ENCODE measurements at places on chromosomes 2 and 18.

DNA sequence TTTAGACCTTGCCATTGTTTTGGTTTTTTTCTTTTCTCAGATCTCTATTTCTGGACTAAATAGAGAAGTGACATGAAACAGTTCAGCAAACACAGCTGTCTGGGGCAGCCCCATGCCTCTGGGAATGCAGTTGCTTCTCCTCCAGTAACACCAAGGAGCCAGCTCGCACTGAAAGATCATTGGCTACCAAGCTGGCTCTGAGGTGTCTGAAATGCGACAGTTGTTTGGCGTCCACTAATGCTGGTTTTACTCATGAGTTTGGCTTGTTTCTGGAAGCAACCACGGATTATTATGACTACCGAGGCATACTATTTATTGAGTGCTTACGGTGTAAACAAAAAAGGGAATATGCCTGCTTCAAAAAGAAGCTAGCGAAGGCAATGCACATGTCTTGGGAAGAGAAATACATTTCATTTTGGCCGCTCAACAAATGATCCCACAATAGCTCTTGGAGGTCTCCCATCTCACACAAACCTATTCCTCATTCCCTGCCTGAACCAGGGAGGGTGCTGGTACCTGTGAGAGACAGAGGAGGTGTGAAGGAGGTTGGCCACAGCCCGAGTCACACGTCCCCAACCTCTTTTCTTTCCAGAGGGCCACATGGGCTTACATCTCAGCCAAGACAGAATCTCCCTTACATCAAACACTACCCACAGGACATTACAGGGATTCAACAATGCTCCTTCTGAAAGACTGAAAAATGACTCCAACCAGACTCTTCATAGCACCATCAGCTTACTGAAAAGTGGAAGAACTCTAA lies 37.5 kb upstream of the NEB start:
- DNase-seq: no peak

GRCh38 chr2:241279828-241280227 lies 35.6 kb downstream of the HDLBP start:
- DNase-seq: no peak

DNA sequence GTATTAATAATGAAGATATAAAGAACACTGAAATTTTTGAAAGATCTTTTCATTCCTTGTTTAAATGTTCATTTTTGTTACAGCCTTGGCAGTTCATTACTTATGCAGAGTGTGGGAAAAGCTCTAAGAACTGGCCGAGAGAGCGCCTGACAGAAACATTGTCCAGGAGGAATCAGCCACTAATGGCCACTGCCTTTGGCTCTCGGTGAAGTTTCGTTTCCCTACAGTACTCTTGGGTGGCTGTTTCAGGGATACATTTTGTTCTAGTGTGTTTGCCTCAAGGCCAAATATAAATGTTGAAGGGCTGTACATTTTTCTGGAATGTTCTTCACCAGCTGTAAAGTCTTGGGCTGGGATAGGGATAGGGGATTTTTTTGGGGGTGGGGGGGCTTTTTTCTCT lies 10.7 kb downstream of the SPTBN1 start:
- DNase-seq: no peak

GRCh38 chr2:199136681-199137080 lies 321.1 kb downstream of the SATB2 start:
- DNase-seq: no peak

GRCh38 chr2:239533569-239534316 lies 132.9 kb upstream of the HDAC4 start:
- DNase-seq: no peak

DNA sequence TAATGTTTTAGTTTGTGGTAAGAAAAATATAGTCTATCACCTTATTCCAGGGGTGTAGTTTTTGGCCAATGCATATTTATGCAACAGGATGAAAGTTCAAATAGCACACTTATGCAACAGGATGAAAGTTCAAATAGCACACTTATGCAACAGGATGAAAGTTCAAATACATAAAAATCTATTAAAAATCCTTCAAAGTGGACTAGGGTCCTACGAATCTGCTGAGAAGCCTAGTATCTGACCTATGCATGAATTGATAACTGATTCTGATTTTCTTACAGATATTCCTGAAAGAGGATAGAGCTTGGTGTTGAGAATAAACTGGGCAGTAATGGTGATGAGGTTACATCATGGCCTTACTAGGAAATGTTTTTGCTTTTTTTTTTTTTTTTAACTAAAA lies 2.8 kb downstream of the PECR start:
- no peak for DNase-seq

GRCh38 chr2:232523682-232524597 lies 2.0 kb upstream of the CHRND start:
- peak; percentile 84 for DNase-seq

- DNase-seq: no peak
Measured at GRCh38 chr2:118762290-118762689, 85.2 kb downstream of the EN1 start.

DNA sequence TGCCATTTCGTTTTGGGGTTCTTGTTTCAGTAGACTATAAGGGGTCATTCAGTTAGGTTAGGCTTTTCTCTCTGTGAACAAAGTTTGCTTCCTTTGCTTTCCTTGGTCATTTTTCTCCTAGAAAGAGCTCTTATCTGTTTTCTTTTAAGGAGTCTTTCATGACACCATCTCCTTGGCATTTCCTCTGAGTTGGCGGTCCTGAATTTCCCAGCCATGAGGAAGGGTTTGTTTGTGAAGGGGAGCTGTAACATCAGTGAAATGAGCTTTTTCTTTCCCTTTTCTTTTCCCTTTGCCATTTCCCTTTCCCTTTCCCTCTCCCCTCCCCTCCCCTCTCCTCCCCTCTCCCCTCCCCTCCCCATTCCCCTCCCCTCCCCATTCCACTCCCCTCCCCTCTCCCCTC lies 61.7 kb downstream of the MAP4K4 start:
- no peak for DNase-seq

DNA sequence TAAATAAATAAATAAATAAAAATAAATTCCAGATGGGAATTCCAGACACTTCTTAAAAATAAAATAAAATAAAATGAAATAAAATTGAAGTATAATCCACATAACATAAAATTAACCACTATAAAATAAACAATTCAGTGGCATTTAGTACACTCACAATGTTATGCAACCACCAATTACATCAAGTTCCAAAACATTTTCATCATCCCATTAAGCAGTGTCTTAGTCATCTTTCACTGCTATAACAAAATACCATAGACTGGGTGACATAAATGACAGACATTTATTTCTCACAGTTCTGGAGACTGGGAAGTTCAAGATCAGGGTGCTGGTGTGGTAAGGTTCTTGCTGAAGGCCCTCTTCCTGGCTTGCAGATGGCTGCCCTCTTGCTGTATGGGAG lies 22.6 kb upstream of the PROKR1 start:
- DNase-seq: no peak

DNA sequence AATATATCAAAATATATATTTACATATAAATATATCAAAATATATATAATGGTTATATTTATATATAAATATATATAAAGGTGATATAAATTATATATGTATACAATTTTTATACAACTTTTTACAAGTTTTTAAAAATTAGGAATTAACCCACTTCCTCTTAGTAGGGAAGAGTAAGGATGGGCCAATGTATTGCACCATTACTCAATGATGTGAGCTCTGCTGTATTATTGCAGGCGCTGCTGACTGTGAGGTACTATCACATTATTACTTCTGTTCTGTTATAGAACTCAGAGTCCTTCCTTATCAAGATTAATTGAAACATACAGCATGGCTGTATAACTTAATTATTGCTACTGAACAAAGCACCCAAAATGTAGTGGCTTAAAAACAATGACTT lies 46.0 kb downstream of the CCDC195 start:
- DNase-seq: no peak

DNA sequence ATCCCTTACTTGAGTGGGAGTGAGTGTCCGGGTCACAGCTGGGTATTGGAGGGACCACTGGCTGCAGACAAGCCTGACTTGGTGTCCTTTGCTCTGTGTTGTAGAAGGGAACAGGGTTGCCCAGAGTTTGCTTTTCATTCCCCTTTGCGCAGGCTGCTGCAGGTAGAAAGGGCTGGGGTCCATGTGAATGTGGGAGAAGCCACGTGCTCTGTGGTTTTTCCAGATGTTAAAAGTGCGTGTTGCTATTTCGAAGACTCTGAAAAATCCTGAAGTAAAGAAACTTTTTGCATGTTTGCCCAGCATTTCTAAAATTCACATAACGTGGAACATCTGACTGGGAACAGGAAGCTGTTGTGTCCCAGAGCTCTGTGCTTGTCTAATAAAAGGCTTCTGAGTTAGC lies 28.8 kb downstream of the GLI2 start:
- DNase-seq: no peak

DNA sequence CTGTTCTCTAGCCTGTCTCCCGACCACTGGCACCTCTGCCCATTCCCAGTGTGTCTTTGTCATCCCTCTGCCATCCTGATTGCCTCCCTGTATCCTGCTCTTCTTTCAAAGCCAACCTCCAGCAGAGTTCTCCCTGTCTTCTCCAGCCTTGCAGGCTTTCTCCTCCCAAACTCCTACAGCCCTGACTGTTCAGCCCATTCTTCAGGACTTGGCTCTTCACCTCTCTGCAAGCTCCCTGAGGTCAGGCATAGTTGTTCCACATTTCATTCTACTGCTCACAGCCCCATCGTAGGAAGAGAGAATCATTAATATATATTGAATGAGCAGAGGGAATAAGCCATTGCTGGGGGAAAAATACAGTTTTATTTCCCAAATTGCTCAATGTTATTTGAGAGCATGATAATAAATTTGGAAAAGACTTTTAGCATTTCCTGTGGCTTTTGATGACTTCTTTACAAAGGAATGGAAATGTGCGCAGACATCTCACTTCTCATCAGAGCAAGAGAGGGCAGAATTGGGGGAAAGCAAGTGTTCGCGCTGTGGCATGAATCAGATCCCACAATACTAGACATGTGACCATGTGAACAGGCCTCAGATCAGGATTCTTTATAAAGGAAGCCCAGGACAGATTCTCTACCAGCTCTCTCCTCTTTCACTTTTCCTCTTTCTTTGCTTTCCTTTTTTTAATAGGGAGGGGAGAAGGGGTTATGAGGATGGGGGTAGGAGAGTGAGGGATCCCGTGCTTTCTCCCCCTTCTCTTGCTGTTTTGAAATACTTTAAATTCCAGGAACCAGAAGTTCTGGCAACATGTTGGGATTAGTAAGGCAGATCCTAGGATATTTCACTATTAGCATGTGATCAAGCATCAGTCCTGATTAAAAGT lies 37.4 kb downstream of the EPAS1 start:
- no peak for DNase-seq

GRCh38 chr18:11982981-11983380 lies 1.7 kb downstream of the IMPA2 start:
- no peak for DNase-seq

GRCh38 chr18:21600526-21601410 lies at the start of gene ESCO1:
Gene ESCO1 (minus strand): TSS chr18:21600704. CDS start chr18:21574843, 25,861 bp downstream.
- peak; percentile 92 for DNase-seq

DNA sequence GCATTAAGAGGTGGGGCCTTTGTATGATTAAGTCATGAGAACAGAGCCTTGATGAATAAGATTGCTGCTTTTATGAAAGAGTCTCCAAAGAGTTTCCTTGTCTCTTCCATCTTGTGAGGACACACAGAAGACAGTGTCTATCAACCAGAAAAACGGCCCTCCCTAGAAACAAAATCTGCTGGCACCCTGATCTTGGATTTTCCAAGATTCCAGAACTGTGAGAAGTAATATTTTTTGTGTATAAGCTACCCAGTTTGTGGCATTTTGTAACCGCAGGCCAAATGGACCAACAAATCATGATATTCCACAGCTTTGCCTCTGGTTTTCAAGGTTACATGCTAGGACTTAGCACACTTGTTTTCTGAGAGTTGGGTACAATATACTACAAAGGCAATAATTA lies 687.8 kb downstream of the TDRD15 start:
- DNase-seq: no peak

GRCh38 chr2:230144355-230144754 lies 75.4 kb downstream of the SP110 start:
- DNase-seq: no peak

DNA sequence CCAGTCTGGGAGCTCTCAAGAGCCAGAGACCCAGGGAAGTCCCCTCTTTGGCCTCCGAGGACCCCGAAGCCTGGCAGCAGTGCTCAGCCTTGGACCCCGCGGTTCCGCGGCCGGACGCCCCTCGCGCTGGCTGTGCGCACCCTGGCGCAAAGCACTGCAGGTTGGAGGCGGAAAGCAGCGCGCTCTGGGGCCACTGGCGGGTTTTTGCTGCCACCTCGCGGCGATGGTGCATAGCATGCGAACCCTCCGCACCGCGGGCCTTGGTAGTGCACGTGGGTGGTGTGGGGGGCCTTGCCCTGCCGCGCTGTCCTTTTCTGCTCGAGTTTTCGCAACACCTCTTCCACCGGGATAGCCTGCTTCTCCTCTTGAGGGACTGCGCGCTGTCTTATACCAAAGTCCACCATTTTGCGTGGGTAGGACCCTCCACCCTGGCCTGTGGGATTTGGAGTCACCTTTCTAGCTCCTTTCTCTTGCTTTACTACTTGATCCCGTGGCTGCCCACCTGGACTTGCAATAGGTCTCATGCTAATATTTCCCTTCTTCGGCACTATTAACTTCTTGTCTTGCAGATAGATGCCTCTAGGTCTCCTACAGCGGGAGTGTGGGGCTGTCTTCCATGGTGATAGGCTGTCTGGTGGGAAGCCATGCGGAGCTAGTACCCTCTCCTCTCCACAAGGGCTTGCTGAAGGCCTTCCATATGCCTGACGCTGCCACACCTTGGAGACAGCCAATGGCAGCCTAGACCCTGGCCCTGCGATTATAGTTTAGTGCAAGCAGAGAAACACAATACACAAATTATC lies 14.3 kb downstream of the SIX3 start:
- peak; percentile 90 for DNase-seq

- no peak for DNase-seq
Measured at GRCh38 chr2:54076586-54076985, 38.8 kb upstream of the ACYP2 start.

DNA sequence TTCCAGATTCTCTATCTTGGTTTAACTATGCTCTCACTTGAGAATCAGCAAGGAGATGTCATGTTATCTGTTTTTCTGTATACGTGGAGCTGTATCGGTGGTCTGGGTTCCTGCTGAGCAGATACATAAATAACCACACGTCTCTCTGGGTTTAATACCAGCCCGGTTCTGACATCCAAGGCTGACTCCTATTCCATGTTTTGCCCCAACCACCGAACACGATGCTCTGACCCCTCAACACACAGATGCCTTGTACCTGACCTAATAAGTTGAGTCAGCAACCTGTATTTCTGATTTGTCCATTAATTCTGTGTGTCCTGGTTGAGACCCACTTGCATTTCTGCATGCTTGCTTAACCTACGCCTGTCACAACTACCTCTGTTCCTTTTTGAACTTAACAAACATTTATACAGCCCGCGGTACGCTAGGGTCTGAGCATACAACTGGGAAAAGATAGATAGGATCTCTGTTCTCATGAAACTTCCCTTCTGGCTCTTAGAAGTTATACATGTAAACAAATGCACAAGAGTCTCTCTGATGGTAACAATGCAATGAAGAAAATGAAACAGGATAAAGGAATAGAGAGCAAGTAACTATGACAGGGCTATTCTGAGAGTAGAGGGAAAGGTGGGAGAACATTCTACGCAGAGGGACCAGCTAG lies 480.4 kb downstream of the PARD3B start:
- DNase-seq: no peak

- no peak for DNase-seq
Measured at GRCh38 chr2:134310107-134311079, 56.5 kb downstream of the MGAT5 start.

Data from WTC11 (cell line).